ENCODE measurements at places on chromosomes 2 and 18.

GRCh38 chr2:210539035-210539434 is 17.4 kb upstream of the CPS1 start:
- no peak for DNase-seq

- DNase-seq, result no peak
Observed at GRCh38 chr2:50125246-50125645, 906.7 kb downstream of the NRXN1 start.

DNA sequence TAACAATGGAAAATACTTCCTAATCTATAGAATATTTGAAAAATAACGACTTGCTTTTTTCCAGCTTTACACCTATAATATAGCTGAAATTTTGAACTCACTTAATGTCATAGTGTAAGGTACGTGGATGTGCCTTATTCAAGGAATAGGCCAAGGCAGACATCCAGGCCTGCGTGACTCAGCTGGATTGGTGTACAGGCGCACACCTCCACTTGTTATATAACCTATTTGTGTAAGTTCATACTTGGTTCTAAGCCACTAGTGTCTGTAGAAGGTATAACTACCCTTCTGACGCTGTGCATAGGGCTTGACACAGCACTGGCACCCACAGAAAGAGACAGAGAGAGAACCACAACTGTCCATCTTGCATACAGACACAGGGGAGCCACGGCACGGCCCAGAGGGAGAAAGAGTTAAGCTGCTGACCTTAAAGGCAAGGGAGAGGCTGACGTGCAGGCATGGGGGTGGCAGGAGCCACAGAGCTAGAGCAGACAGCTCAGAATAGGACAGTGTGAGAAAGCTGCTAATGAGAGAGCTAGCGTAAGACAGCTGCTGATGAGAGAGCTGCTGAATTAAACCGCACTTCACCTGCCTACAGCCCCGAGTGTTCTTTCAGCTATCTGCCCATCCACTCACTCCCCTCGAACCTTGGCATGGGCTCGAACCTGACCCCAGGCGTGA is 16.1 kb downstream of the CCDC178 start:
- DNase-seq, result no peak

GRCh38 chr2:195572895-195573683 is 83.9 kb upstream of the SLC39A10 start:
- DNase-seq, result no peak

GRCh38 chr2:108253106-108253505 is 13.3 kb downstream of the SULT1C3 start:
- no peak for DNase-seq

All from AG09319 (cell line).